ENCODE measurements at places on chromosomes 3 and 15.

GRCh38 chr3:126464997-126465396 is 10.7 kb downstream of the ZXDC start:
- peaks cover 52% of the 10 kb centered on the region for H3K36me3 ChIP-seq
- no peaks in the 10 kb centered on the region for H3K27me3 ChIP-seq
- H3K4me3 ChIP-seq = no peak overlapping the region

DNA sequence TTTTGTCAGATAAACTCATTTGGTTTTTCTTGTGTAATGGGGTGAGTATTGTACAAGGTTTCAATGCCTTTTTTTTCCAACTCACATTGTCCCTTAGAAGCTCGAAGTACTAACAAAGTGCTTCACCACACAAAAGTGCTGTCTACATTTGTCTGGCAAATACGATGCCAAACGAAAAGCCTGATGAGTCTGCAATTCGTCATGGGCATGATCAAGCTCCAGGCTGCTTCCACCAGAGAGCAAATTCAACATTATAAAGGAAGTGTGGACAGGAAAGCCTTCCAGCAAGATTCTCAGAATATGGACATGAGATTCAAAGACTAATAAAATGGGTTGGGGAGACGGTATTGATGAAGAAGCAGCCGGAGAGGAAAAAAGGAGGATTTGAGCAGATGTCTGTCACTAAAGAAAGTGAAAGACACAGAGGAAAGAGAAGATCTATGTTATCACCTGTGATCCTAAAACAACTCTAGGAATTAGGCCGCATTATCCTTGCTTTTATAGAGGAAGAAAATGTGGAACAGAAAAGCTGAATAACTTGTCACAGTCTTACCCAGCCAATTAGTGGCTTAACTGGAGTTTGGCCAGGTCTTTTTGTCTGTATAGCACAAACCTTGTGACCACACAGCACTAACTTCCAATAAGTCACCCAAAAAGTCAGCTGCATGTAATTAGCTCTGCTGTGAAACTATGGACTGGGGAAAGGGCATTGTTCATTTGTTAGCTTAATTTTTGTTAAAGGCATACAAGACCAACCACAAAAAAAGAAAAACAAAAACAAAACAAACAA is 494.8 kb downstream of the FHIT start:
- no peaks in the 10 kb centered on the region for H3K27me3 ChIP-seq
- no peak overlapping the region for H3K4me3 ChIP-seq
- no peak overlapping the region for H3K27ac ChIP-seq

DNA sequence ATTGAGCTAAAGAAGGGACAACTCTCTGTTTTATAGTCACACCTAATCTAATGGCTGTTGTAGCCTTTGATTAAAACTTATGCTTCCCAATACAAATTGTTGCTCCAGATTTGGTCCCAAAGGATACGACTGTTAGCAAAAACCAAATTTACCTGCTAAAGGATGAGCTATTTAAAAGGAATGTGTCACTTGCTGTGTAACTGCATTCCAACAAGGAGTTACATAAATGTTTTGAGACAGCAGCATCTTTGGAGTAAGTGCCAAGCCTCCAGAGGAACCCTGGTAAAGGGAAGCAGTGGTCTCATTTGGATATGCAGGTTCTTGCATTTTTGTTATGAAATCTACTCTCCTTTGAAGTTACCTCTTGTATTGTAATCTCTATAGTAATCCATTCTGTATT is 233.3 kb downstream of the THSD4 start:
- no peak overlapping the region for H3K27ac ChIP-seq
- H3K4me3 ChIP-seq = no peak overlapping the region
- H3K4me1 ChIP-seq = peaks cover 2% of the 10 kb centered on the region
- peaks cover 19% of the 10 kb centered on the region for H3K27me3 ChIP-seq
- no peak for DNase-seq
- H3K36me3 ChIP-seq = no peaks in the 10 kb centered on the region

- H3K27me3 ChIP-seq = no peaks in the 10 kb centered on the region
- no peak for DNase-seq
- no peak overlapping the region for H3K27ac ChIP-seq
- H3K4me3 ChIP-seq = no peak overlapping the region
- peaks cover 41% of the 10 kb centered on the region for H3K36me3 ChIP-seq
Measured at GRCh38 chr3:191373327-191373726, 43.0 kb upstream of the UTS2B start.

- no peaks in the 10 kb centered on the region for H3K36me3 ChIP-seq
- DNase-seq = no peak
- H3K4me1 ChIP-seq = peaks cover 3% of the 10 kb centered on the region
- H3K4me3 ChIP-seq = no peak overlapping the region
Measured at GRCh38 chr3:6601374-6601773, 259.5 kb upstream of the GRM7 start.

DNA sequence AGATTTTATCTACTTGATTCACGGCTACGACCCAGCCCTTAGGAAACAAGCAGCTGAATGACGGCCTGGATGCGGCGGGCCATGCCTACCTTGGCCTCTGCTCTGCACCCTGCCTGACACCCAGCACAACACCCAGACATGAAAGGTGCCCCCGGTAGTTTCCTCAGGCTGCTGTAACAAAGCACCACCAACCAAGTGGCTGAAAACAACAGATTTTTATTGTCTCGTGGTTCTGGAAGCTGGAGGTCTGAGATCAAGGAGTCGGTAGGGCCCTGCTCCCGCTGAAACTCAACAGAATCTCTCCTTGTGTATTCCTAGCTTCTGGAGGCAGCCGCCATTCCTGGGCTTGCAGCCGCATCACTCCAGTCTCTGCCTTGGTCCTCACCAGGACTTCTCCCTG is 111.7 kb downstream of the ADCY5 start:
- no peak overlapping the region for H3K4me3 ChIP-seq
- no peaks in the 10 kb centered on the region for H3K27me3 ChIP-seq
- H3K36me3 ChIP-seq = no peaks in the 10 kb centered on the region
- H3K4me1 ChIP-seq = peaks cover 5% of the 10 kb centered on the region
- no peak overlapping the region for H3K27ac ChIP-seq

- H3K27ac ChIP-seq = peak overlapping the region; percentile 11
- DNase-seq = no peak
- H3K36me3 ChIP-seq = no peaks in the 10 kb centered on the region
- H3K4me3 ChIP-seq = peak overlapping the region; percentile 43
- peaks cover 25% of the 10 kb centered on the region for H3K4me1 ChIP-seq
- no peaks in the 10 kb centered on the region for H3K27me3 ChIP-seq
Measured at GRCh38 chr3:119595639-119596334, 1.9 kb upstream of the PLA1A start.

- DNase-seq = no peak
- peaks cover 3% of the 10 kb centered on the region for H3K36me3 ChIP-seq
- H3K27ac ChIP-seq = no peak overlapping the region
- peaks cover 3% of the 10 kb centered on the region for H3K27me3 ChIP-seq
Measured at GRCh38 chr3:27279123-27279522, 90.1 kb downstream of the NEK10 start.

DNA sequence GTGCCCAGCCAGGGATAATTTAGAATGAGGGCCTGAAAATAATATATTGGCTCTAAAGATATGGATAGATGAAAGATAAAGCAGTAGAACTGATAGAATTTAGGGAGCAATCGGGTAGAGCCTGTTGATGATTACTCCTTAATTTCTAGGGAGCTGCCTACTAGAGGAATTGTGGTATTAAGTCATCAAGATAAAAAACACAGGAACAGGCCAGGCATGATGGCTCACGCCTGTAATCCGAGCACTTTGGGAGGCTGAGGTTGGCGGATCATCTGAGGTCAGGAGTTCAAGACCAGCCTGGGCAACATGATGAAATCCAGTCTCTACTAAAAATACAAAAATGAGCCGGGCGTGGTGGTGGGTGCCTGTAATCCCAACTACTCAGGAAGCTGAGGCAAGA is 130.4 kb downstream of the PCCB start:
- H3K4me3 ChIP-seq = no peak overlapping the region
- peaks cover 12% of the 10 kb centered on the region for H3K36me3 ChIP-seq
- no peak for DNase-seq

- DNase-seq = no peak
- no peaks in the 10 kb centered on the region for H3K27me3 ChIP-seq
- no peaks in the 10 kb centered on the region for H3K36me3 ChIP-seq
- peaks cover 24% of the 10 kb centered on the region for H3K4me1 ChIP-seq
- no peak overlapping the region for H3K27ac ChIP-seq
Measured at GRCh38 chr15:38684440-38685010, 119.9 kb upstream of the RASGRP1 start.

GRCh38 chr3:193998628-193999195 is 137.2 kb upstream of the HES1 start:
- H3K36me3 ChIP-seq = no peaks in the 10 kb centered on the region
- no peak overlapping the region for H3K27ac ChIP-seq
- peaks cover 11% of the 10 kb centered on the region for H3K27me3 ChIP-seq
- DNase-seq = no peak

GRCh38 chr3:95923496-95924210 is 890.7 kb upstream of the EPHA6 start:
- H3K27me3 ChIP-seq = no peaks in the 10 kb centered on the region
- no peak overlapping the region for H3K27ac ChIP-seq
- no peak overlapping the region for H3K4me3 ChIP-seq

DNA sequence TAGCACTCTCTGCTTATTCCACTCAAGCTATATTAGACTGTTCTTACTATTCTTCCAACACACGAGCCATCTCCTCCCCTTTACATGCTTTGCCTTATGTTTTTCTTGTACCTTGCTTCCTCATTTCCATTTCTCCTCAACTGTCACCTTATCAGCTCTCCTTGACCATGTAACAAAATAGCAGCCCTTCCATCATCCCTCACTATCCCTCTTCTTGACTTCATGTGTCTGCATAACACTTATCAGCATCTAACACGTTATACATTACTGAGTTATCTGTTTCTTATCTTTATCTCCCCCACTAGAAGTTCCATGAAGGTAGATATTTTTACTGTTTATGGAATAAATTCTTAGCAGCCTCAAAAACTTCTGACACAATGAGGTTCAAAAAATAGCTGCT is 45.3 kb downstream of the TRPM7 start:
- H3K27ac ChIP-seq = peak overlapping the region; percentile 2
- H3K36me3 ChIP-seq = peaks cover 23% of the 10 kb centered on the region
- H3K4me1 ChIP-seq = peaks cover 4% of the 10 kb centered on the region
- no peaks in the 10 kb centered on the region for H3K27me3 ChIP-seq

DNA sequence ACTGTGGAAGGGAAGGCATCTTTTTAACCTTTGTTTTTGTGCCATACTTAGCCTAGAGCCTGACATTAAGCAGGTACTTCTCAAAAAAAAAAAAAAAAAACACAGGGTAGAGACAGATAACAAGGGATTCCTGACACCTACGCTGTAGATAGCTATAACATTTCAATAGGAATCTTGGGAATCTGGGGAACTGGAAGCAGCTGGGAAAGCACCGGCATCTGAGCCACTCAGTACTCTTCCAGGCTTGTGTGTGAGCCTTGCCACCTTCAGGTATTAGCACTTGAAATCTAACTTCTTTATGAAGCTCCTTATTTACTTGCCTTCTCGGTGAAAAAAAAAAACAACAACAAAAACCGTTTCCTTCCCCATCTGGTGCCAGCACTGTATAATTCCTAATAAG is 46.8 kb downstream of the PIK3CA start:
- peak overlapping the region; percentile 38 for H3K27ac ChIP-seq
- no peaks in the 10 kb centered on the region for H3K27me3 ChIP-seq
- DNase-seq = no peak
- H3K4me1 ChIP-seq = peaks cover 28% of the 10 kb centered on the region

- H3K36me3 ChIP-seq = no peaks in the 10 kb centered on the region
- H3K4me3 ChIP-seq = peak within 1 kb of the TSS; percentile 67
- no peak for DNase-seq
- peaks cover 4% of the 10 kb centered on the region for H3K4me1 ChIP-seq
- H3K27me3 ChIP-seq = peaks cover 17% of the 10 kb centered on the region
Measured at GRCh38 chr3:35639254-35640186, at the start of gene ARPP21. Gene ARPP21 (plus strand): TSS chr3:35639525. CDS start chr3:35681752, 42,227 bp downstream.
